Activated gamma-delta T cell treated with anti-CD3 and anti-CD28 coated beads, Interleukin-2, amount 50 U/mL, for 16 hours (primary cell): ENCODE measurements at places on chromosomes 6 and 20.

- DNase-seq = no peak
Observed at GRCh38 chr20:23152308-23152892, 66.3 kb upstream of the CD93 start.

DNA sequence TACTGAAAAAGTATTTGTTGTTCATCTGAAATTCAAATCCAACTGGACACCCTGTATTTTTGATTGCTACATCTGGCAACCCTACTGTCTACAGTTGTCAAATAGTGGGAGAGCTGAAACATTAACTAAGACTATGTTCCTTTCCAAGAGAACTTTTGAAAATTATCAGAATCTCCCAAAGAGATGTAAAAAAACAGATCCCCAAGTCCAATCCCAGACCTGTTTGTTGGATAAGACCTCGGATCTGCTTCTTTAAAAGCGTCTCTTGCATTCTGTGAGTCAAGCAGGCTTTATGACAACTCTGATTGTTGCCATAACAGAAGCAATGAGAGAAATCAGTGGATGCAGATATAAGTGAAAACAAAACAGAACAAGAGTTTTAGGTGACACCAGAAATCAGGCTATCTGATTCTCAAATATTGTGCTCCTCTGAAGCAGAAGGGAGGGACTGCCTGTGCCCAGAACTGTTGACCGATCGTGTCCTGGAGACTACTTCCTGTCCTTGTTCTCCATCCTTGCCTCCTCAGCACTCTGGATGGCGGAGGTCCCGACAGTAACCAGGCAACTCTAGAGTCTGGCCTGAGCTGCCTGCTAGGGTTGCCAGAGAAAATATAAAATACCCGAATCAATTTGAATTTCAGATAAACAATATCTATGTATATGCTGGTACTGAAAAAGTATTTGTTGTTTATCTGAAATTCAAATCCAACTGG, 853.8 kb downstream of the MAFB start:
- no peak for DNase-seq

DNA sequence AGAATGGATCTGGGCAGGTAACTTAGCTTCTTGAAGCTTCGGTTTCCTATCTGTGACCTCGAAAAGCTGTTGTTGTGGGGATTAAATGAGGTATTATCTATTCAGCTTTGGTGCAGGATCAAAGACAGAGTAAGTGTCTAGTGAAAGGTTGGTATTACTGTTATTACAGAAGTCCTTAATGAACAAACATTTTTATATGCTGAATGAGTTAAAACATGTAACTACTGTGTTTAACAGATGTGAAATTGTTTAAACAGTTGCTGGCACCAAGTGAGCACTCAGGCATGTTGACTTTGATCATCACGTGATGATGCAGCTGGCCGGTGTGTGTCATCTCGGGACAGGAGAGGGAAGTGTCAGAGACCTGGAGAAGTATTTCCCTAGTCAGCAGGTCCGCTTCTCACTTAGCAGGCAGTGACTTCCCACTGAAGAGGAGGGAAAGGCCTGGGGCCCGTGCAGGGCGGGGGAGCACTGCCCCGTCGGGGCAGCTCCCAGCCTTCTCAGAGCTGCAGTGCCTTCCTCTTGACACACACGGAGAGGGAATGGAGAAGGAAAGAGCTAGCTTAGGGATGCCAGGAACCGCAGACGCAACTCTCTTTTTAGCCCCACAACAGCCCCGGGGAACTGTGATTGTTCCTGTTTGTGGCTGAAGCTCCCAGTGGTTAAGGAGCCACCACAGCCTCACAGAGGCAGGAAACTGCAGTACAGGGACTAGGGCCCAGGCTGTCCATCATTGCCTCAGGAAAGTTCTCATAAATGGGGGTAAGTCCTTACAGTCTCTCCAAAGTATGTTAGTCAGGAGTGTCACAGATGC, 18.0 kb downstream of the TUBB2A start:
- no peak for DNase-seq

- DNase-seq = no peak
Observed at GRCh38 chr6:20463396-20463795, 61.7 kb downstream of the E2F3 start.

DNA sequence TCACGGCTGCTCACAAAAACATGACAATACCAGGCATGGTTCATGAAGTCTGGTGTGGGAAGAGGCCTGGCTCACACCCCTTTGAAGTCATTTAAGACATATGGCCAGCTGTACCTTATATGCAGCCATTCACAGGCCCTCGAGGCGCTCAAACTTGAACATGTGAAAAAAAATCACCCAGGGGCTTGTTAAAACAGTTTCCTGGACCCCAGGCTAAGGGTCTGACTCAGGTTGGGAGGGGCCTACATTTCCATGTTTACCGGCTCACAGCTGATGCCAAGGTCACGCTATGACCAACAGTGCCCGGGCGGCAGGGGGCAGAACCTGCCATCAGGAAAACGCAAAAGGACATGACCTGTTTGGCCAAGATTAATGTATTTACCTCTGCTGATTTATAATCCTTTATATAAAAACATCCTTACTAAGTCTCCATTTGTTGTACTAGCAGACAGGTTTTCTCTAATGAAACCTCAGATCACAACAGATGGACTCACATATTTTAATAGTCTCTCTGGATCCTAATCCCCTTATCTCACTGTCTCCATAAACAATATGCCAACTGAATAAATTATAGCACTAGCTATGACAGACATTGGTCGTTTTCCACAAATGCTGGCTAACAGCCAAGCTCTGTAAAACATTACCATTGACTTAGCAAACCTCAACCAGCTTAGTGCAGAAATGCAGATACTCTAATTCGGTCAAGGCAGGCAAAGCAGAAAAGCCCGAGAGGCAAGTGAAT, 19.9 kb downstream of the EZR start:
- no peak for DNase-seq

DNA sequence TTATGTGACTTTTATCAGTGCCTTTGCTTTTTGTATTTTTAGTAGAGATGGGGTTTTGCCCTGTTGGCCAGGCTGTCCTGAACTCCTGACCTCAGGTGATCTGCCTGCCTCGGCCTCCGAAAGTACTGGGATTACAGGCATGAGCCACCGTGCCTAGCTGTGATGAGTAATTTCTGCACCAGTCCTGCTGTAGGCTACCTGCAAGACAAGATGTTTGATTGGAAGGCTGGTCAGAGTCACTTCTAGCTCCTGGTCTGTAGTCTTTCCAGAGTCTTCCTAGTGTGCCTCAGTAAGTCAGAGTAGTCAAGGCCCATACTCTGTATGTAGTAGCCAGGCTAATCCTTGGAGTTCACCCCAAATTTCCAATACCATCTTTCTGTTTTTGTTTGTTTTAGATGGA, 8.9 kb downstream of the TIAM2 start:
- DNase-seq = no peak

GRCh38 chr6:18360188-18360587, 27.0 kb upstream of the RNF144B start:
- no peak for DNase-seq

DNA sequence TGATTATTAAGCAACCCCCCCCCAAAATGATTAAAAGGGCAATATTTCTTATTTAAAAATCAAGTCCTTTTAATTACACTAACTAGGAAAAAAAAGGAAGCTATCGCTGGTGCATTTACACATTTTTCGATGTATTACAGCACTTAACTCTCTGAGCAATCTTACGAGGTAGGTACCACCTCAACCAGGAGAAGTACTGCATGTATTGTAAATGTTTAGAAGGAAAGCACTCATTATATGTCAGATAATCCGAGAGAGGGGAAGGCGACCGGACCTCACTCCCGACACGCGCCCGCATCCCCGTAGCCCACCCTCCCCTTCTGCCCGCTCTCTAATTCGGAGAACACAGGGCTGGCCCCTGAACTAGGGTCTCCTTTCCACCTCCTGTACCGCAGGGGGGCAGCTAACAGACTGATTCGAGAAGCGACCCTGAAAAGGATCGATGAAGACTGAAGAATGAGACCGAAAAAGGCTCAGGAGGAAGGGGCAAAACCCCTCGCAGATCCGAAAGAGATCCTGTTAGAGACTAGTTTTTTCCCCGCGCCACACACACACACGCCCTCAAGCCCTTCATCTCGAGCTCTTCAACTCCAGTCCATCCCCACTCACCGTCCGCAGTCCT, 337 bp downstream of the ESF1 start:
- DNase-seq = peak; percentile 0

DNA sequence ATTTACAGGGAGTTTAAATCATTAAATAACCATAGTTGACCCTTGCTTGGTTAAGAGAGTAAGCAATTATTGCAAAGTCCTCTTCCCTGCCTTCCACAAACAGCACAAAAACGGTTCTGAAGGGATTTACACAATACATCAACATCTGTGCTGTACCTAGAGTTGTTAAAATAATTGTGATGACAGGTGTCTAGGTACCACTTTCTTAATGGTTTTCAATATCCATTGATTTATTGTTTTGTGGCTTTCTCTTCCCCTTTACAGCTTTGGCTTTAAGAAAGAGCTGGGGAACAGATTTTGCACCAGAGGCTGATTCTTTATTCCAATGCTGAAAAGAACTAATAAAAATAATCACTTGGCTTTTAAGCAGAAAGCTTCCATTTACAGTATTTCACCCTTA, 598 bp upstream of the SOX4 start:
- DNase-seq = no peak

DNA sequence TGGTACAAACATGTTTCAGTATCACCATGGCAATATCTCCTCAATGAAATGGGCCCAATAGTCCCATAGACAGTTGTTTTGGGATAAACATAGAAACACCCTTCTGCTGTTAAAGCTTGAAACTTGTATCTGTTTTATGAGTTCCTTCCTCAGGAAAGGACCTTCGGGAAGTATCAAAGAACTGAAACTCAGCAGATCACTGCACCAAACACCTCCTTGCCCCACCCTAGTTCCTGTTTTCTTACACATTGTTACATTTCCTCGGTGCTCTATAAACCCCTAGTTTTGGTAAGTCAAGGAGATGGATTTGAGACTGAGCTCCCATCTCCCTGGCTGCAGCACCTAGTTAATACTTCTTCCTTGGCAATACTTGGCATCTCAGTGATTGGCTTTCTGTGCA, 73.8 kb upstream of the ECI2 start:
- DNase-seq = no peak

- no peak for DNase-seq
Observed at GRCh38 chr20:50992733-50993457, 30.0 kb downstream of the KCNG1 start.

DNA sequence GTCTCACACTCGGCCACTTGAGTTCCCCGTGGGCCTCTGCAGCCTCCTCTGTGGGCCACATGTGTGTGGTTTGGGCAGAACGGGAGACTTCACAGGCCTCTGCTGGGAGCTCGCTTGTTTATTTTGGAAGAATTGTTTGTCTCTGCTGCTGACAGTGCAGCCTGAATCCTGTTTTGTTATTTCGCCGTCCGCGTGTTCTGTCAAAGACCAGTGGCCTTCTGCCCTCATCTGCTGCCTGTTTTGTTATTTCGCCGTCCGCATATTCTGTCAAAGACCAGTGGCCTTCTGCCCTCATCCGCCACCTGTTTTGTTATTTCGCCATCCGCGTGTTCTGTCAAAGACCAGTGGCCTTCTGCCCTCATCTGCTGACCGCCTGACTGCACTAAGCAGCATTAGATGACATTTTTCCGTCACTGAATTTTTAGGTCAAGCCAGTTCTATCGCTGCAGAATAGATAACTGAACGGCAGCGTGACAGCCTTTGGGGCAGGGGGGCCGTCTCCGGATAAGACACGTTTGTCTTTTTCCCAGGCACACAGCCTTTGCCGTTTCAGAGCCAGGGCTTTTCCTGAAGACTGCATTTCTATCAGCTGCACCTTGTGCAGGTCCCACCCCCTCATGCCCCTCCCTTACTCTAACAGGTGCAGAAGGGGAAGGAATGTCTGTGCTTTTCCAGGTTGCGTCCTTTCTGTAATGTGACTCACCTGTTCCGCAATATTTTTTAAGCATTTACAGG, 158.5 kb upstream of the AFDN start:
- no peak for DNase-seq

DNA sequence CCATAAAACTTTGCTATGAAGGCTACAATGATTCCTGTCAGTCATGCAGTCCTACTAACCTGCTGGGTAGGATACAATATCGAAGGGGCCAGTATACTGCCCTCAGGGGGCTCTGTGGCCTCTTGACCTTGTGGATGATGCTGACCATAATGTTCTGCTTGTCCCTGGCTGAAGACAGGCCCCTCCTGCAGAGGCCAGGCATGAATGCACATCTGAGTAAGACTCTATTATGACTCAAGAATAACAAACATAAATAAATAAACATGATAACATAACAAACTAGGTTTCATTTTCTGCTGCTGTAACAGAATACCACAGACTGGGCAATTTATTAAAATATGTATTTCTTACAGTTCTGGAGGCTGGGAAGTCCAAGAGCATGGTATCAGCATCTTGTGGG, 44.0 kb upstream of the POU5F1 start:
- DNase-seq = no peak

GRCh38 chr6:108295676-108296075, 822 bp downstream of the AFG1L start:
- no peak for DNase-seq

DNA sequence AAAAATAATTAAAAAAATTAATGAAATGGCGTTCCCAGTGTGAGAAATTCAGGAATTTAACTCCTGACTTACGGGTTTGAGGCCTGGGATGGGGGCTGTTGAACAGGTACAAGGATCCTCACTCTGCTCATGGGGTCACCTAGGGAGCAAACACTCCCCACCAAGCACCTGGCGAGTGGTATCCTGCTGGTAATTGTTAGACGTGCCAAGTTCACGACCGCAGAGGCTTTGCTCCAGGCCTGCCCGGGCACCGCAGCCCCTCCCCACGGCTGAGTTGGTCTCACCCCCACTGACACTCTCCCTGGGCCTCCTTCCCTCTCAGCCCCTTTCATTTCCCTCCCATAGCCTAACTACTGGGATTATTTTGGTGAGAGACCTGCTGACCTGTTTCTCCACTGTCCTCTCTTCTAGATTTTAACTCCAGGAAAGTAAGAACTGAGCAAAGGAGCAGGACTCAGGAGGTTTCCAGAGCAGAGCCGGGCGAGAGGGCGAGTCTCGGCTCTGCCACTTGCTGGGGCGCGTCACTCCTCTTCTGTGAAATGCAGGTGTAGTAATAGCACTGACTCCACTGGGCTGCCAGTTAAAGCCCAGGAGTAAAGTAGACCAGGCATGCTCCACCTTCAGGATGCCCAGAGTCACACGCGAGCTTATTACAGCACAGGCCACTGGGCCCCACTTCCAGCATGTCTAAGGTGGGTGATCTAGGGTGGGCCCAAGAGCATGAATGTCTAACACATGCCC, 22.8 kb downstream of the BMP7 start:
- no peak for DNase-seq

DNA sequence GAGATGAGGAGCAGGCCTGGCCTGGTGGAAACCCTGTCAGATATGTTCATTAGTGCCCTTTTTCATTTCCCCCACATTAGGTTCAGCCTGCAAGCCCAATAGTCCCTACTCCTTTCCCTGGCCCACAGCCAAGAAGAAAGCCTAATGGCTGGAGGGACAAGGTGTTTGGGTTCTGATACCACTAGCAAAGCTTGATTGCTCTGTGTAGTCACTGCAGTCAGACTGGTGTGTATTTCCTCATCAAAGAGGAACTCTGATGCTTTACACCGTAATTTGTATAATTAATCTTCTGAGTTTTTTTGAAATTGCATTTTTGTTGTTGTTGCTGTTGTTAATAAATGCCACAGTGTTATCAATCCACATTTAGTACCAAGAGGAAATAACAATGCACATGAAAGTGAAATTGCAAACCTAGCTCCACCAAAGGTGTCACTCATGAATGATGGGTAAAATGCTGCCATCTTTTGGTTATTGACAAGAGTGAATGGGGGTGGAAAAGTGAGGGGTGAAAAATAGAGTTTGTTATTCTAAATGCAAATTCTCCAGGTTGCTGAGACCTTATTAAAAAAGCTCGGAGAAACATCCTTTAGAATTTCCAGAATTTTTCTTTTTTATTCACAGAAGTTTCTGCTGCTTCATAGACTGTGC, 320.2 kb upstream of the POU3F2 start:
- no peak for DNase-seq
